ENCODE measurements at places on chromosomes 5 and 9. TPM values are rescaled to one million over a fixed set of nuclear protein-coding genes. Genes with fewer than 3 reads are reported as not detected.

KIF12 gene
- not detected for total RNA-seq

HSD17B4 gene
- total RNA-seq, result 156 TPM

PCDHA12 gene
- not detected for total RNA-seq

FBXO4 gene
- total RNA-seq, result 2.9 TPM

ANKRD20A1 gene
- 0.63 TPM for total RNA-seq

APBA1 gene
- total RNA-seq, result 1.0 TPM

IL3 gene
- total RNA-seq, result not detected
